ENCODE measurements at places on chromosomes 16 and 17.

GRCh38 chr17:65123757-65124675 is 13.2 kb upstream of the RGS9 start:
- no peak for DNase-seq

DNA sequence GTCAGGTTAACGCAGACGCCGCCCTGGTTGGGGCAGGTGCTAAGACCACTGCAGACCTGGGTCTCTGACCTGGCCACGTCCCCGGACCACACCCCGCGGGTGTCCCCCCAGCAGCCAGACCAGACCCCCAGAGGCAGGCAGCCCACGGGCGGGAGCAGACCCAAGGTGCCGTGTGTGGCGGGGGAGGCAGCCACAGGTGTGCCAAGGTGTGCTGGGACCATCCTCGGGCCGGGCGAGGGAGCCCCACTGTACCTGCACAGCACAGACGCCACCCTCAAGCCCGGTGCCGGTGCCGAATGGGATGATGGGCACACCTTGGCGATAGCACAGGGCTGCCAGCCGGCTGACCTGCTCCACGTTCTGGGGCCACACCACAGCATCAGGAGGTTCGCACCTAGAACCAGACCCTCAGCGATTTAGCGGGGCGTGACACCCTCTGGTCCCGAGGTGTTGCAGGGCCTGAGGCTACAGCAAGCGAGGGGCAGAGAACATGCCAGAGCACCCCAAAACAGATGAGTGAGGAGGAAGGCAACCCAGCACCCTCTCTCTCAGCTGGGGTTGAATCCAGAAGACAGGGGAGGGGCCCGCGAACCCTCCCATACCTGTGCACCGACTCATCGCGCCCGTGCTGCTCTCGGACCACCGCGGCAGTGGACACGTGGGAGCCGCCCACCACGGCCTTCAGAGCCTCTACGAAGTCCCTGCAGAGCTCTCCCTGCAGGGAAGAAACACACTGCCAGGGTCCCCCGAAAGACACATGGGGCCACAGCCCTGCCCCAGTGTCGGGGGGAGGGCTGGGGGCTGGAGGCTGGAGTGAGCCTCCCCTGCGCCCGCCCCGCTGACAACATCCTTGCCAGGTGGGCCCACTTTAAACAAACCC is 1.4 kb downstream of the LDHD start:
- no peak for DNase-seq

- no peak for DNase-seq
Observed at GRCh38 chr16:72924927-72925630, 122.8 kb downstream of the ZFHX3 start.

DNA sequence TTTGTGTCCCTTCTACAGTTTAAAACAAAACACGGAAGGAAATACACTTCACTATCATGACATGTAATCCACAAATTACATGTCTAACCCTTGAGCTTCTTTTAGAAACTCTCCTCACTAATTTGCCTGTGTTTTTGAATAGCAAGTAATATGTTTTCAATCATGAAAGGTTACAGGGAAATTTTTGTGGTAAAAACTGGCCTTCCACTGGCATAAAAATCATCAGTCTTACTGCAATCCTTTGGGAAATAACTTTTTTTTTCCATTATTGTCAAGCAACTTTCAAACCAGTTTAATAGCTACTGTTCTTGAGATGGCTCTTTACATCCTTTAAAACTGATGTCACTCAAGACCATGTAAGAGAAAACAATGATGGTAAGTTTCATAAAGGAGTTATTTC is 27.0 kb downstream of the MYO1D start:
- DNase-seq: no peak

DNA sequence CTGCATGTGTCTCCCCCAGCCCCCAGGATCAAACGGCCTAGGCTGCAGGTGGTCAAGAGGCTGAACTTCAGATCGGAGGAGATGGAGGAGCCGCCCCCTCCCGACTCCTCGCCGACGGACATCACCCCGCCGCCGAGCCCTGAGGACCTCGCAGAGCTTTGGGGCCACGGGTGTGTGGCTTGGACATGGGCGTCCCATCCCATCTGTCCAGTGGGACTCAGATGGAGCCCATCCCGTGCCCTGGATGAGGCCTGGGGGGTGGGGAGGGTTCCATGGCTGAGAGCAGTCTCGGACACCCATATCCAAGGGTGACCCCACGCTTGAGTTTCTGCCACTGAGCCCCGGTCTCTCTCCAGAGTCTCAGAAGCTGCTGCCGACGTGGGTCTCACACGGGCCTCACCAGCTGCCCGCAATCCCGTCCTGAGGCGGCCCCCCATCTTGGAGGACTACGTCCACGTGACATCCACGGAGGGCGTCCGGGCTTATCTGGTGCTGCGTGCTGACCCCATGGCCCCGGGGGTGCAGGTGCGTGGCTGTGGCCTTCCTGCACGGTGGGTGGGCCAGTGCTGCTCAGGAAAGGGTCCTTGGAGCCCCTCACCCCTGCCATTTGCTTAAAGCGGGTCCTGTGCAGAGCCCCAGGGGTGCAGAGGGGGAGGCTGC is 901 bp downstream of the CHTF18 start:
- DNase-seq: no peak

DNA sequence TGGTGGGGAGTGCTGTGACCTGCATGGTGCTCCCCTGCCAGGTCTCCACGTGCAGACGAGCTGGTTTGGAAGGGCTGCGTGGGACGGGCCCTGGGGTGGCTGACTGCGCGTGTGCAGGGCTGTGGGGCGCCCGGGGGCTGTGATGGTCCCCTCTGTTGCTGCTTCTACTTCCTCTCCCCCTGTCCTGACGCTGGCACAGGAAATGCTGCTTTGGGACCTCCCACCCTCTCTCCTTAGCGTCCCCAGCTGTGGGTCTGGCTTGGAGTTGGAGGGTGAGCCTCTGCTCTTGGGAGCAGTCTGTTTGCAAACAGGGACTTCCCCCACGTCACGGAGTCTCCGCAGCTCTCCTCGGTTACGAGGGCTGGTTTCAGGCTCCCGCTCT is 35.2 kb downstream of the TSC2 start:
- no peak for DNase-seq

GRCh38 chr16:78675312-78675711 is 575.9 kb downstream of the WWOX start:
- no peak for DNase-seq

DNA sequence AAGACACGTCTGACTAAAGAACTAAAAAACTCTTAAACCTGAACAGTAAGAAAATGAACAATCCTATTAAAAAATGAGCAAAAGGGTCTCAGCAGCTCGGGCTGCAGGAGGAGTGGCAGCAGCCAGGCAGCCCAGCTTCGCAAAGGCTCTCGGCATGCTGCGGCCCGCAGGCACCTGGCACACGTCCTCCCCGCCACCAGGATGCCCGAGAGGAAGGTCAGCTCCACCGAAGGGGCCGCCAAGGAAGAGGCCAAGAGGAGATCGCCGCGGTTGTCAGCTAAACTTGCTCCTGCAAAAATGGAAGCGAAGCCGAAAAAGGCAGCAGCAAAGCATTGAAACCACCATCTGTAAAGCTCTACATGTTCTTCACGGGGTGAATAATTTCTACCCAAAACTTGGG is 173.5 kb downstream of the BCAS3 start:
- DNase-seq: no peak

GRCh38 chr16:54148974-54149373 is 137.6 kb downstream of the IRX3 start:
- DNase-seq: no peak

- no peak for DNase-seq
Observed at GRCh38 chr16:7746941-7747340, 414.3 kb downstream of the RBFOX1 start.

GRCh38 chr16:12320298-12320706 is 343.8 kb downstream of the SNX29 start:
- DNase-seq: no peak

DNA sequence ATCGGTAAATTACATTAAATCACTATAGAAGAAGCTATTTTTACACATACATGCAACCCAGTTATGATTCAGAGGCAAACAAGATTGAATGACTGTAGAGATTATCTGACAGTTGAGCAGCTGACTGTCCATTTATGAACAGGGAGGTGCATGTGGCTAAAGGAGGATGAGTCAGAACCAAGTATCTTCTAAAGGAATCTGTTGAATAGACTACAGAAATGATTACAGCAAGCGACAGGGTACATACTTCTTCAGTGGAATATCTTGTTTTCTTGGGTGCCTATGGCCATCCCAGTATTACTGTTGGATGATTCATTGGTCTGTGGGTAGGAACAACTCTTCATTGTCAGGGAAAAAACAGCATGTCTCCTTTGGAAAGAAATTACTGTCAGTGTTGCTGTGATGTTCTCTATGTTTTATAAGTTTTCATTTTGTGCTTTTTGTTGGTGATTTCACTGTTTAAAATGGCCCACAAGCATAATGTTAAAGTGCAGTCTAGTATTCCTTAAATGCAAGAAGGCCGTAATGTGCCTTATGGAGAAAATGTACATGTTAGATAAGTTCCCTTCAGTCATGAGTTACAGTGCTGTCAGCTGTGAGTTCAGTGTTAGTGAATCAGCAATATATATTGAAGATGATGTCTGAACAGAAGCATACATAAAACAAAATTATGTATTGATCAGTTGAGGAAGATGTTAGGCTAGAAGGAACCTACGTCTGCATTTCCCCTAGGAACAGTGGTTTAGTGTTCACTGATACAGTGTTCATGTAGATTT is 27.0 kb downstream of the CBFB start:
- no peak for DNase-seq

DNA sequence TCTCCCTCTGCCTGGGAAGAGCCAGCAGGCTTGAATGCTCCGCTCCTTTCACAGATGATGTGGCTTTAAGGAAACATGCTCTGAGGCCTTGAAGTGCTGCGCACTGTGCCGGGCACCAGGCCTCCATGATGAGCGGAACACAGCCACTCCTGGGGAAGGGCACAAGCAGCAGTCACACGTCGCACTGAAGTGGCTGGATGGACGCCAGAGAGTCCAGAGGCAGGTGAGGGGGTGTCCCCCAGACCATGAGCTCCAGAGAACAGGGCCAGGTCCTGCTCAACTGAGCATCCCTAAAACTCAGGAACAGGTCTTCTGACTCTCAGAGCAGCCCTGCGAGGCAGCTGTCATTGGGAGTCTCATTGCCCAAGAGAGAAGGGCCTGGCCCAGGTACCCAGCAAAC is 35.6 kb downstream of the PEMT start:
- no peak for DNase-seq

DNA sequence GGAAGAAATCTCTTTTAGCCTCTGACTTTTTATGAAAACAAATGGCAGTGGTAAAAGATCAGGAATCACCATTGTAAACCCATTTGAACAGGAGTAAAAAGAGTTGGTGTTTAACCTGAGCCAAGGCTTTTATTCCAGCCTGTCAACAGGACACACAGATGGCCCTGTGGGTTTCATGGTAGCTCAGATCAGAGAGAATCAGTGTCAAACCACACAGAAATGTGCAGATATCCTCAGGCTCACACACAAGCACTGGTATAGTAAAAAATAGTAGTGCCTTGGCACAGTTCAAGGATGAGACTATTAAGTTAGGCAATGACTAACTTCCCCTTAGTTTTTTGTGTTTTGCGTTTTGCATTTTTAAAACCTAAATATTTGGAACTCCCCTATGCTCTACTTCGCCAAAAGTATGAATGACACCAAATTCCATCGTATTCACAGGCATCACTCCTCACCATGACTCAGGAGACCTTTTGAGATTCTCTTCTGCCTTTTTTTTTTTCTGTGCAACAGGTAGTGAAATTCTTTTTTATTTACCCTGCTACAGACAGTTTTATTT is 1200.0 kb downstream of the CDH11 start:
- no peak for DNase-seq

DNA sequence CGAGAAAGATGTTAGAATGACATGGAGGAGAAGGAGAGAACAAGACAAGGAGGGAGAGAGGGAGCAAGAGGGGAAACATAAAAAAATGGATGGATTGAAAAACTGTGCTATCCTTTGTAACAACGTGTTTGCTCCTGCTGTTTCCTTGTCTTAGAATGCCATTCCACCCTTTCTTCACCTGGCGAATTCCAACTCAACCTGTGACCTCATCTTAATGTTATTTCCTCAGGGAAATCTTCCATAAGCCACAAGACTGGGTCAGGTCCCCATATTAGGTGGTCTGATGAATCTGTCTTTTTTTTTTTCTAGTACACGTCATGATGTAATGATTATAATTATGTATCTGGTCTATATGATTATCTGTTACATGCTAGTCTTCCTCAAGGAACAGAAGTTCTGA is 195.0 kb upstream of the MAF start:
- DNase-seq: no peak

Measured in NCI-H187 (cell line).